ENCODE measurements at places on chromosomes 6 and 20.

- DNase-seq = no peak
Observed at GRCh38 chr6:110432285-110432900, 17.0 kb upstream of the DDO start.

- DNase-seq = no peak
Observed at GRCh38 chr20:61891476-61891875, 174.2 kb downstream of the TAF4 start.

DNA sequence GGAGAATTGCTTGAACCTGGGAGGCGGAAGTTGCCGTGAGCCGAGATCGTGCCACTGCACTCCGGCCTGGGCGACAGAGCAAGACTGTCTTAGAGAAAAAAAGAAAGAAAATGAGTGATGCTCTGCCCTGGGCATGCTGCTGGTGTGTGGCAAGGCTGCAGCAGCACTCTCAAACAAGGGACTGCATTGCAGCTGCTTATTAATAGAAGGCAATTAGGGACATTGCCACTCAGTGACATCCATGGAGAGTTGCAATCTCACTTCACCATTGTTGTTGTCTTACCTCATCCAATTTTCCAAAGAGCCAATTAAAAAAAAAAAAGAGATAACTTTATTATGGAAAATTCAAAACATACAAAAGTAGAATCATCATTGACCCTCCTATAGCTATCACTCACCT is 131.1 kb downstream of the LRRC1 start:
- DNase-seq = no peak

DNA sequence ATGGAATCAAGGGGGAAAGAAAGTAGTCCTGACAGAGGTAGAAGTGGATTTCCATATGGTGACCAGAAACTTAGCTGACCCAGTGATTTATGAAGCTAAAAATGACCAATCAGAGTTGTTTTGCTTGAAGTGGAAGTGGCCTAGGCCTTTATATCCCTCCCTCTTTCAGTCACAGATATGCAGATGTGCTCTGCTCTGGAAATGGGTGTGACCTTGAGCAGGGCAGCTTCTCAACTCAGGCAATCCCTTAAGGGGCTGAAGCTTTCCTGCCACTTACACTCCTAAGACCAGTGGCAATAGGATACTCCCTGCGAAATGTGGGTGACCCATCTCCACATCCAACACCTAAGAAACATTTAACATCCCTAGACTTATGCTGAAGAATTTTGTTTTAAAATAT is 256.6 kb downstream of the EYS start:
- no peak for DNase-seq

DNA sequence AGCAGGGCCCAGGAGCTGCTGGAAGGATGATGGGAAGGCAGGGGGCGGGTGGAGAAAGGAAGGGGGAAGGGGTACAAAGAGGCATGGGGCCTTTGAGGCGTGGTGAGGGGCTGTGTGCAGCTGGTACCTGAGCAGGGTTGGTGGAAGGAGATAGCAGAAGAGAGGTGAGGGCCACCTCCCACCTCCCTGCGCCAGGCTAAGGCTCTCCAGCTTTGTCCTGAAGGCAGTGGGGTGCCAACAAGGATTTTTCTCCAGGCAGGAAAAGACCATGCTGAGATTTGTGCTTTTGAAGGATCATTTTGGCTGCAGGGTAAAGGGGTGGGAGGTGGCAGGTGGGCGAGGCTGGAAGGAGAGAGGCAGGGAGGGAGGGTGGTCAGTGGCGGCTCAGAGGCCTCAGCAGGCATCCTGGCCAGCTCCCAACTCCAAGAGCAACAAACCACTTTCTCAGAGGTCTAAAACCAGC is 40.8 kb downstream of the NOL4L start:
- no peak for DNase-seq

DNA sequence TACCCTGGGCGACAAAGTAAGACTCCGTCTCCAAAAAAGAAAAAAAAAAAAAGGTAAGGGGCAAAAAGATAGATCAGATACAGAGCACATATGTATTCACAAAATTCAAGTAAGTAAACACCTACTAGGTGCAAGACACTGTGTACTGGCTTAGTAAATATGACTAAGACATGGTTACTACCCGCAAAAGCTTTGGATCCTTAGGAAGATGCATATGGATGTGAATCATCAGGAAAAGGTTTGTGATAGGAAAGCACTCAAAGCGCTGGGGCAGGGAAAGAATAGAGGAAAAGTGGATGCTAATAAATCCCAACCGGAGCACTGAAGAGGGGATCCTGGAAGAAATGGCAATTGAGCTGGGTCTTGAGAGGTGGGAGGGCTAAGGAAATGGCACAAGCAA is 118.8 kb upstream of the FAM184A start:
- no peak for DNase-seq

- DNase-seq = no peak
Observed at GRCh38 chr6:84280030-84280429, 52.6 kb upstream of the CEP162 start.

- DNase-seq = peak; percentile 13
Observed at GRCh38 chr6:154791556-154792317, 58.5 kb downstream of the SCAF8 start.

- no peak for DNase-seq
Observed at GRCh38 chr6:133816171-133816570, 72.7 kb upstream of the TCF21 start.

GRCh38 chr6:3616565-3617176 is 134.8 kb downstream of the PXDC1 start:
- DNase-seq = no peak

GRCh38 chr6:106670236-106670635 is 40.9 kb downstream of the QRSL1 start:
- no peak for DNase-seq

DNA sequence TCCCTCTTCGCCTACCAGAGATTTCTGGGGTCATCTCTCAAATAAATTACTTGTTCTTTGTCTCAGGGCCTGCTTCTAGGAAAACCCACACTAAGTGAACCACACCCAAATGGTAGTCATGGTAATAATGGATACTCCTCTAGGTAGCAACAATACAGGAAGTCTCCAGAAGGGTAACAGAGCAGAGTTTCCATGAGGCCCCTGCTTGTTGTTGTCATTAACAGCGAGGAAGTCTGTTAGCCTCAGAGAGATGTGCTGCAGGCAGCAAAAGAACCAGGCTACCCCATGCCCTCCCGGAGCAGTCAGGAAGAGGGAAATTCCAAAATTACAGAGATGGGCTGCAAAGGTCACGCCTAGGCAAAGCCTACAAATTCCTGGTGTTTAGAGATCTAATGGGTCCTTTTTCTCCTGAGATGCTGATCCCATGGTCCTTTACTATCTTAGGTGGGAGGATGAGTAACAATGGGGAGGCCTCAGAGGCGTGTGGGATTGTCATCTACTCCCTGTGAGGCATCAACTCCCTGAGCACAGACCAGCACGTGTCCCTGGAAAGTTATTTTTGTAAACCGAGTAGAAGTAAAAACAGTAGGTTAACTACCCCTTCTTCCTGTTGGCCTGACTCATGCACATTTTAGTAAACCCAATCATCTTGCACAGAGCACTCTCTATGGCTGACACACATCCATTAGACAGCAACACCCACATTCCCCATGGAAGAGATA is 10.1 kb downstream of the ISM1 start:
- no peak for DNase-seq

DNA sequence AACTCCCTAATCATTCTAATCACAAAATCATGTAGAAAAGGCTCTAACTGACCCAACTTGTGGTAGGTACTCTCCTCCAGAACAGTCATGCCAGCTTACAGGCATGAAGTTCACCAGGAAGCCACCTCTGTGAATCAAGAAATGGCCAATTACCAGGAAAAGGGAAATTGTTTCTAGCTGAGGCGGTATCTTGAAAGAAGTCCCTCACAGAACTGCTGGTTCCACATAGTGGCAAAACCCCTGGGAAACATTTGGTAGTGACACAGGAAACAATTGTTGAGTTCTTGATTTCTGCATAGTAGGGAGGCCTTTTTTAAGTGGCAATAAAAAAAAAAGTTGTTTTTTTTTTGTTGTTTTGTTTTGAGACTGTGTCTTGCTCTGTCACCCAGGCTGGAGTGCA is 3.4 kb upstream of the ZHX3 start:
- no peak for DNase-seq

DNA sequence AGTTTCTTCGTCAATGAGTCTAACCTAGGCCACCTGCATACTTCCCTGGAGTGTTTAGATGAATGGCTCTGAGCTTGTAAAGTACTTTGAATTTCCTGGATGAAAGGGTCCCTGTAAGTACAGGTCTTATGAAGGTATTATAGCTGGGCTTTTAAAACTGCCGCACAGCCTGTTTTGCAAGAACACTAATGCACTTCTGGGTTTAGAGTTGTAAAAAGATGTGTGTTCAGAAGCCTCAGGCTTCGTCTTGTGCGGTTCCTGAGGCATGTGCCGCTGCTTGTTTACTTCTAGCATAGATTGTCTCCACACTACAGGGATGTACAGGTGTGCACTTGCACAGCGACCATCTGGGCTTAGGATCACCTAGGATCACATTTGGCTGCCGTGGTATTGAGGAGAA is 324.5 kb downstream of the SOX4 start:
- no peak for DNase-seq
